ENCODE measurements at places on chromosomes 6 and 20.

DNA sequence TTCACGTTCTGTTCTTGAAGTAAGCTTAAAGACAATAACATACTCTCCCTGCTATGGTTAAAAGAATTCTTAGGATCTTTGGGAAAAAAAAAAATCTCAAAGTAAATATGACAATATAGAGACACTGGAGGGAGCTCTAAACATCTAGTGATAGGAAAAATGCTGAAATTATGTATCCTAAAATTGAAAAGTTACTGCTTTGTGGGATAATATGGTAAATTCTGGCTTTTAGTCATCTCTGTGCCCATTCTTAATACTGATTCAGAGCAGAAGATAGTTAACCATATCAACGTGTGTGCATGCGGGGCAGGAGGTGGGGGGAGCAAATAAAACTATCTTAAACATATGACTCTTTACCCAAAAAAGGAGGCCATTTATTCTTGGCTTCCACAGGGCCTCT lies 165.4 kb downstream of the GMPR start:
- DNase-seq: no peak

DNA sequence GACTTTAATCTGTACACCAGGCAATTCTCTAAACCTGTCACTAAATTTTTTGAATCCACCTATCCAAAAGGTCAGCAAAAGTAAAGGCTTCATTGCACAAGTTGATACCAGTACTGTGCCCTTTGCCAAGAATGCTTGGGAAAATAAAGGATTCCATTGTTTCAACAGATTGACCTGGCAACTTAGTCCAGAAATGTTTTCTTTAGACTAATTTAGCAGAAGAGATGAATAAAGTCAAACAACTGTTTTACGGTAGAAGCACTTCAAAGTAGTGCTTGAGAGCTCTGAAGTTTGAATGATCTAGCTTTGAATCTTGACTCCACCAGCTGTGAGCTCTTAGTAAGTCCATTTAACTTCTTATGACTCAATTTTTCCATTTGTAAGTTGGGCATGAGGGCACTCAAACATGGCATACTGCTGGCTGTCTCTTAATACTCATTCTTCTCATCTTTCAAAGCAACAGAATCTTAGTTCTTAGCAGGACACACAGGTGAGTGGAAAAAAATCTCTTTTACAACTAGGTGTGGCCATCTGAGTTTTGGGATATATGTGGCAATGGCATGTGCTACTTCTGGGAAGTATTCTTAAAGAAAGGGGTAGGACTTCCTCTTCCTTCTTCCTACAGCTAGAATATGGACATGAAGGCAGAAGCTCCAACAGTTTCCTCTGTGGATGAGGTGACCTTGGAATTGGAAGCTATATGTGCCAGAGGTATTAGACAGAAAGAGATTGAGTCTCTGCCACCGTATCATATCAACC lies 55.9 kb upstream of the LOC128125822 start:
- DNase-seq: no peak

- no peak for DNase-seq
Observed at GRCh38 chr6:57263739-57264138, 41.6 kb upstream of the RAB23 start.

DNA sequence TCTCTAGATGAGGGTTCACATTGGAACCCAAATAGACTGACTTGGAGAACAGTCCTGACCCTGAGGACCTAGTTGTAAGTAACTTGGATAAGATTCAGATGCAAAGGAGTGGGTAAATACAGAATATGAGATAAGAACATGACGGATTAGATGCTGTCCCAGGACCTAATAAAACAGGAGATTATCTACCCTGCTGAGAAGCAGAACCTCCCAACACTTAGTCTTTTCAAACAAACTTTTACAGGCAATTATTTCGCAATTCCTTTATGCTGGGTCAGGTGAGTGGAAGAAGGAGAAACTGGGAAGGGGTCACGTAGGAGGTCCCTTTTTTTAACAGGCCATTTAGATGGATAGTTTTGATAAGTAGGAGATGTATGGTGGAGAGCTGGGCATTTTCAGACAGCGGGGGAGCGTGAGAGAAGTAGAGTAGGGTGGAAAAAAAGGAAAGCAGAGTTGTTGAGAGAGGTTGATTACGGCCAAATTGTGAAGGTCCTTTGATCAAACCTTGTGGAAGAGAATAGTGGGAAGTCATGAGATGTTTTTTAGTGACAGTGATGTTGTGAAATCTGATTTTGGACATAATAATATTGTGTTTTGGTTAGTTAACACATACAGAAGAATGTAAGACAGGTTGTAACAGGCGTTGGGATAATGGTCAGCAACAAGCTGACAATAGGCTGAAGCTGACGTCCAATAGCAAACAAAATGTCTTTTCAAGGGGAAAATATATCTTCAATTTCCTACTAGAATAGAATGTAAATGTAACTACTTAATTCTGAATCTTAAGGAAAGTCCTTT lies 32.8 kb downstream of the FAM83B start:
- no peak for DNase-seq

GRCh38 chr6:74071214-74071613 lies 375.2 kb downstream of the CD109 start:
- no peak for DNase-seq

DNA sequence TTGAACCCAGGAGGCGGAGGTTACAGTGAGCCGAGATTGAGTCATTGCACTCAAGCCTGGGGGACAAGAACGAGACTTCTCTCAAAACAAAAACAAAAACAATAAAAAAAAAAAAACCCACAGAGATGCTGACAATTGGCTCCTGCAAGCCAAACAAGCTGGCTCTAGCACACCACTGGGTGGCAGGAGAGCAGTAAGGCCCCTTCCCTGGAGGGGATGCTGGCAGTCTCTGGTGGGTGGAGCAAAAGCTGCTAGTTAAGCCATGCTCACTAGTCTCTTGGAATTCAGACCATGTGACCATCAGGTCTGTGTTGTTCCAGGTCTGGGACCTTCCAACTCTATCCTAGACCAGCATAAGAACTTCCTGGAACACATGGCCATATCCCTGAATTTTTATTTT lies 18.9 kb upstream of the DSN1 start:
- DNase-seq: no peak

DNA sequence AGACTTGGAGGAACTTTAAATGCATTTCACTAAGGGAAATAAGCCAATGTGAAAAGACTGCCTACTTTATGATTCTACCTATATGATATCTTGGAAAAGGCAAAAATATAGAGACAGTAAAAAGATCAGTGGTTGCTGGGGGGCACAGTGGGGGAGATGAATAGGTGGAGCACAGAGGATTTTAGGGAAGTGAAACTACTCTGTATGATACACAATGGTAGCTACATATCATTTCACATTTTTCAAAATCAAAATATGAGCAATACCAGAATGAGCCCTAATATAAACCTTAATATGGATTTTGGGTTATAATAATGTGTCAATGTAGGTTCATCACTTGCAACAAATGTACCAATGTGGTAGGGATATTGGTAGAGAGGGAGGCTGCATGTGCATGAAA lies 161.4 kb upstream of the HTR1E start:
- DNase-seq: no peak

GRCh38 chr6:167122041-167122826 lies 662 bp upstream of the CCR6 start:
- no peak for DNase-seq

- DNase-seq: no peak
Observed at GRCh38 chr6:148523048-148523447, 180.4 kb downstream of the SASH1 start.

DNA sequence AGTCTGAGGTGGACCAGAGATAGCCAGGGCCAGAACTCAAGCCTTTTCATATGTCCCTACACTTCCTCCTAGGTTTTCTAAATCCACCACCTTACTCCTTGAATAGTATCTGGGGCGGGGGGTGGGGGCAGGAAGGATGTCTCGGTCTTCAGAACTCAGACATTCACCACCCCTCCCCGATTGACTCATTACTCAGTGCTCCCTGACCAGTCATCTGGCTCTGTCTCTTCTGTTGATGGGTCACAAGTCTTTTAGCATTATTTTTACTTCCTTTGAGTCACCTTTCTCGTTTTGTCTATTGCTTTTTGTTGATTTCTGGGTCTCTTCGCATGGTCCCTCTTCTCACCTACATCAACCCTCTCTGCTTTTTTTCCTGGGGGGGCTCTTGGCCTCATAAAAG lies 23.3 kb downstream of the NOX3 start:
- DNase-seq: no peak

- DNase-seq: no peak
Observed at GRCh38 chr6:4880363-4880762, 104.2 kb downstream of the CDYL start.

DNA sequence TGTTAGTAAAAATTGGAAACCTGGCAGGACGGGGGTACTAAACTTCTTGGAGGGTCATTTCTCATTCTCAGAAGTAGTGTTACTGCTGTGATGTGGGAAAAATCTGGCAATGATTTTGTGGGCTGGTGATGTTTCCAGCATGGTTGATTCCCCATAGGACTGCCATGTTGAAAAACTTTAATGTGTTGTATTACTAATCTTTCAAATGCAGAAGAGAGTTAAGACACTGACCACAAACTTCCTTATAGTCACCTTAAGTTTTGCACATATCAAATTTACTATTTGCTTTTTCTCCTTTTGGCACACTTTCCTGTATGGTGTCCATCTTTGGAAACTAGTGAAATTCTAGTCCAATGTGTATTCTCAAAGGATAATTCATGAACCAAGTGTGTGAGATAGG lies 236.2 kb upstream of the TAB2 start:
- no peak for DNase-seq

- no peak for DNase-seq
Observed at GRCh38 chr20:51985013-51985415, 182.7 kb upstream of the SALL4 start.

- DNase-seq: no peak
Observed at GRCh38 chr20:22438926-22439325, 145.4 kb downstream of the FOXA2 start.

- DNase-seq: no peak
Observed at GRCh38 chr20:12808006-12808567, 200.7 kb upstream of the SPTLC3 start.

DNA sequence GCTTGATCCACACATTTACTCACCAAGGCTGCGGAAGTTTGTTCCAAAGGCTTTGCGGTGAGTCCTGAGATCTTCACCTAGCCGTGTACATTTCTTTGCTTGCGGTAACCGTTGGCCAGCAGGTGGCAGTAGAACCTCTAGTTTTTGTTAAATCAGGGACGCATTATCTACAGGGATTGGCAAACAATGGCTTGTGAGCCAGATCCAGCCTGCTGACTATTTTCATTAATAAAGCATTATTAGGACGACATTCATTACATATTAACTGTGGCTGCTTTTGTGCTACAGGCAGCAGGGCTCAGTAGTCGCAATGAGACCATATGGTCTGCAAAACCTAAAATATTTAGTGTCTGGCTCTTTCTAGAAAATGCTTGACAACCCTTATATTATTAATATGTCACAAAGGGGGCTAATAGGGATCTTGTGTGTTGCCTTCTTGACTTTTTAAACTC lies 174.1 kb downstream of the DOK5 start:
- peak; percentile 55 for DNase-seq

DNA sequence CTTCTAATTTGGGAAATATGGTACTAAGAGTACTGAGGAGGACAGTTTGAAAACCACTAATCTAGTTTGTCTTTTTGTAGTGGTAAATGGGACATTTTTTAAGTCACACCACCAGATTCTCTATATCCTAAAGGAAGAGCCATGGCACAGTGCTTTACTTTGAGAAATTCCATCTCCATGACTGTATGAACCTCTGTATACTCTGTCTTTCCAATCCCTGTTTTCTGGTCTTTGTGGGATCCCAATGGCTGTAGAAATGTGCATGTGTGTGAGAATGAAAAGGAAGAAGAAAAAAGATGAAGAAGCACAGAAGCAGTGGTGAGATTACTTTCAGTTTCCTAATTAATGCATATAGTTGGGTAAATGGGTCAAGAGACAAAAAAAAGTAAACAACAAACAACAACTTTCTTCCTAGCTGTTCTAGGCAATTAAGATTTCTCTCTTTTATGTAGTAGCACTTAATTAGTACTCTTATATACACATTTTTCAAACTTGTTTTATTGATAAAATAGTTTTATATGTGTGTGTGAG lies 141.2 kb upstream of the HCRTR2 start:
- no peak for DNase-seq

- DNase-seq: no peak
Observed at GRCh38 chr6:113680301-113680700, 176.8 kb upstream of the MARCKS start.

GRCh38 chr20:63574829-63575743 lies 1.0 kb upstream of the HELZ2 start:
- no peak for DNase-seq

GRCh38 chr6:116447496-116448011 lies 13.6 kb upstream of the CALHM6 start:
- DNase-seq: no peak

DNA sequence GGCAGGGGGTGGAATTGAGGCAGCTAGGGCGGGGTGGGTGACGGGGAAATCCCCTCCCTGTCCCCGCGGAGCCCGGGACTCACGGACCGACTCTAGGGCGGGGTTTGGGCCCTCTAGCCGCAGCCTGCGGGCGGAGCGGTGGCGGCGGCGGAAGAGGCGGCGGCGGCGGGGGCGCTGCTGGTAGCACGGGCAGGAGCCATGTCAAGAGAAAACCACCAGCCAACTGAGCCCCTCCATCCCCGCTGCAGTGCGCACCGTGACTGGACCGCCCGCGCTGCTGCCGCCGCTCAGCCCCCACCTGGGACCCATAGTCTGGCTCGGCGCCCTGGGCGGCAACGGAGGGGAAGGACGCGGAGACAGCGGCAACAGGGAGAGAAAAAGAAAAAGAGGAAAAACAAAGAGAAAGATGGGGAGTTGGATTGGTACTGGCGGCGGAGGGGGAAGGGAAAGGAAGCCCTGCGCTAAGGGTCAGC lies 1.2 kb upstream of the C6orf62 start:
- DNase-seq: peak; percentile 72

GRCh38 chr6:6793388-6794250 lies 205.1 kb downstream of the LY86 start:
- DNase-seq: no peak

DNA sequence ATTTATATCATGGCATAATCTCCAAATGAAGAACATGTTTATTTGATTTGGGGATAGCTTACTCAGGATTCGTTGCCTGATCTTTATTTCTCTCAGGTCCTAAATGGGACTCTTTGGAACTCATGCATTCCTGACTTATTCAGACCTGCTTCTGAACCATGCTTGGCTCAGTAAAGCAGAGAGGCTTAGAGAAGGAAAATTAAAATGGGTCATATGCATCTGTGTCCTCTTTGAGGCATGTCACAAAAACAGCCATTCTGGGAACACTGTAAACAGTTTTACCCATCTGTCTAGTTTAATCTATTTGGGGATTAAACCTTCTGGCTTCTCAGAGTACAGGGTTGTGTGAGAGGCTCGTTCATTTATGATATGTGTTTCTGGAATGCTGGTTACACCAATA lies 1017.3 kb downstream of the KIF16B start:
- DNase-seq: no peak

- DNase-seq: no peak
Observed at GRCh38 chr20:63224412-63225081, 8.6 kb upstream of the YTHDF1 start.
